Transverse colon (tissue), 4 donors: ENCODE measurements at places on chromosomes 7 and 10. TPM values are rescaled to one million over a fixed set of nuclear protein-coding genes. Genes with fewer than 3 reads are reported as not detected.

CISD1 gene
- total RNA-seq, result 32.2 TPM

TMEM213 gene
- total RNA-seq, result not detected

IQCE gene
- total RNA-seq, result 83.8 TPM

MKX gene
- not detected for total RNA-seq

MRM2 gene
- total RNA-seq, result 13.8 TPM

TSPAN13 gene
- total RNA-seq, result 12.3 TPM

STEAP1 gene
- total RNA-seq, result 36.4 TPM

CYP3A7 gene
- total RNA-seq, result not detected

PIK3CG gene
- 13.1 TPM for total RNA-seq

GRCh38 chr10:83612050-83612449 lies 527.3 kb upstream of the GHITM start:
- DNase-seq, result no peak

DNA sequence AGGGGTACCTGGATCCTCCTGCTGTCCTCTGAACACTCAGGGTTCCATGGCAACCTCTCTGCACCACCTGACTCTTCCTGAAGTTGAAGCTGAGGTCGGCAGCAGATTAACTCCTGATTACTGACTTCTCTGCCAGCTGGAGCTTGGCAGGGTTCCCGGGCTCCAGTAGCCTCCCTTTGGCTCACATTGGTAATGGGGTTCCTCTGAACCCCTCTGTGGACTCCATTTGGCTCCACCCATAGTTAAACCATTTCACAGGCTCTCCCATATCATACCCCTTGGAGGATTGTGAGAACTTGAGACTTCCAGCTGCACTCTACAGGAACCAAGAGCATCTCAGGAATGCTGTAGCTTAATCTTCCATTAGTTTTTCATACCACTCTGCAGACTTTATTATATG lies 292.5 kb downstream of the HDAC9 start:
- no peak for DNase-seq

DNA sequence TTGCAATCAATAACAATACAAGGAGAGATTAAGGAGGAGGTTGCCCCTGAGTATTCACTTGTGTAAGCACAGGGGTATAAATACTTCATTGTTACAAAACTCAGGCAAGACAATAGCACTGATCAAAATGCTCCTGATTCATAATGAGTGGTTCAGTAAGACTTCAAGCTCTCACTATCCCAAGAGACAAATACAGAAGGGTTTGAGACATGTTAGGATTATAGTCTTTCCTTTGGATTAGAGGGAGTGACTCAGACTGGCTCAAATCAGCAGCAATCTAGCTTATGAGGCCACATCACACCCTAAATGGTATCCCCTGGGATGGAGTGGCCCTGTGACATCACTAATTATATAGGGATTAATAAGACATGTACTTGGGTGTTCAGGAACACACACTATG lies 167.2 kb upstream of the HGF start:
- no peak for DNase-seq

DNA sequence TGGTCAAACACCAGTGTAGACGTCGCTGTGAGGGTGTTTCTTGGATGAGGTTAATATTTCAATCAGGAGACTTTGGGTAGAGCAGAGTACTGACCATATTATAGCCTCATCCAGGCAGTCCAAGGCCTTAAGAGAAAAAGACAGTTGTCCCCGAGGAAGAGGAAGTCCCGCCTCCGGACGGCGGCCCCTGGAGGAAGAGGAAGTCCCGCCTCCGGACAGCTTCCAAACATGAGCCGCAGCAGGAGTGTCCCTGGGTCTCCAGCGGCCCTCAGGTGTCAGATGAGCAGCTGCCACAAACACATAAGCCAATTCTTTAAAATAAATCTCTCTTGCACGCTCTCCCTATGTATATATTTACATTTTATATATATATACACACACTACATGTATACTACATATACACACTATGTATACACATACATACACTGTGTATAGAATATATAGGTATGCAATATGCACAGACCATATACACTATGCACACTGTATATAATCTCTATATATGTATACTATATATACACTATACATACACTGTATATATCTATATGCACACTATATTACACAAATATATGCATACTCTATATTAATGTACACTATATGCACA lies 37.5 kb downstream of the PWWP2B start:
- no peak for DNase-seq

DNA sequence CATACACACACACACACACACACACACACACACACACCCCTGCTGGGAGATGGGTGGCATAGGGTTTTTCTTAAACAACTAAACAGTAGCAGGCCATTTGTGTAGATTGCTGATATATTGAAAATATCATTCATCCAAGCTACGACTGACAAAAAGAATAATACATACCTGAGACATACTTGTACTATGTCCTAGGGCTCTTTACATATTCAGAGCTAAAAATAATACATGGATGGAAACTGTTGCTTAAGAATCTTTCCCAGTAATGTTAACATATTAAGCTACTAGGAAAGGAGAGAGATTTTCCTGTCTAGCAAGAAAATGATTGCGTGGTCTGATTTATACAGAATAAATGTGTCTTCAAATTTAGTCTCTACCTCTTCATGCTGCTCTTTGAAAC lies 40.2 kb upstream of the TUBB8 start:
- no peak for DNase-seq

- DNase-seq, result no peak
Observed at GRCh38 chr10:119337796-119338432, 130.5 kb downstream of the GRK5 start.

DNA sequence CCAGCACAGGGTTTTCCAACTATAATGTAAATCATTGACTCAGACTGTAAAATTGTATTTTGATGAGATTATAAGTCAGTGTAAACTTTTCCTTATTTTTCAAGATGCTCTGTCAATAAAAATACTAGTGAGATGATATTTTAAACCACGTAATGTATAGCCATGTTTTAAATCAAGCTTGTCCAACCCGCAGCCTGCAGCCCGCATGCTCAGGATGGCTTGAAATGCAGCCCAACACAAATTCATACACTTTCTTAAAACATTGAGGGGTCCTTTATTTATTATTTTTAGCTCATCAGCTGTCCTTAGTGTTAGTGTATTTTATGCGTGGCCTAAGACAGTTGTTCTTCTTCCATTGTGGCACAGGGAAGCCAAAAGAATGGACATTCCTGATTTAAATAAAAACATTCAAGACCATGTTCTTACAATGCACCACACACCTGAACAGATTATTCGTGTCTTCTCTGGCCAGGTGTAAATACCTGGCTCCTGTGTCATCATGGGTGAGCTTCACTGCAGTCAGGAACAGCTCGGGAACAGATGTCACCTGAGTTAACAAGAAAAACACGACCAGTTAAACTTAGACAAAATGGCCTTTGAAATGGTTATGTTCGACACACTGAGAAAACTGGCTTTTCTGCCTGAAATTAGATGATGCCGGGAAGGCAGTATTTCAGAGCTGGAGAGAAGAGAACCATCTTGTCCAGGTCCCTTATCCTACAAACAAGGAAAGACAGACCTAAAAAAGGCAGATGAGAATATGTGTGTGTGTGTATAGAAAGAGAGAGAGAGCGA lies 5.9 kb downstream of the PITRM1 start:
- DNase-seq, result no peak

- no peak for DNase-seq
Observed at GRCh38 chr7:152367170-152367569, 68.6 kb downstream of the KMT2C start.

- DNase-seq, result no peak
Observed at GRCh38 chr7:111229916-111230315, 139.0 kb downstream of the LRRN3 start.

GRCh38 chr7:75658369-75658768 lies 80.4 kb downstream of the HIP1 start:
- DNase-seq, result no peak

- peak; percentile 54 for DNase-seq
Observed at GRCh38 chr10:100743626-100744135, 1.7 kb upstream of the PAX2 start.

- no peak for DNase-seq
Observed at GRCh38 chr10:34446049-34446448, 369.0 kb downstream of the PARD3 start.

- DNase-seq, result no peak
Observed at GRCh38 chr7:94873239-94873638, 34.2 kb upstream of the PPP1R9A start.

DNA sequence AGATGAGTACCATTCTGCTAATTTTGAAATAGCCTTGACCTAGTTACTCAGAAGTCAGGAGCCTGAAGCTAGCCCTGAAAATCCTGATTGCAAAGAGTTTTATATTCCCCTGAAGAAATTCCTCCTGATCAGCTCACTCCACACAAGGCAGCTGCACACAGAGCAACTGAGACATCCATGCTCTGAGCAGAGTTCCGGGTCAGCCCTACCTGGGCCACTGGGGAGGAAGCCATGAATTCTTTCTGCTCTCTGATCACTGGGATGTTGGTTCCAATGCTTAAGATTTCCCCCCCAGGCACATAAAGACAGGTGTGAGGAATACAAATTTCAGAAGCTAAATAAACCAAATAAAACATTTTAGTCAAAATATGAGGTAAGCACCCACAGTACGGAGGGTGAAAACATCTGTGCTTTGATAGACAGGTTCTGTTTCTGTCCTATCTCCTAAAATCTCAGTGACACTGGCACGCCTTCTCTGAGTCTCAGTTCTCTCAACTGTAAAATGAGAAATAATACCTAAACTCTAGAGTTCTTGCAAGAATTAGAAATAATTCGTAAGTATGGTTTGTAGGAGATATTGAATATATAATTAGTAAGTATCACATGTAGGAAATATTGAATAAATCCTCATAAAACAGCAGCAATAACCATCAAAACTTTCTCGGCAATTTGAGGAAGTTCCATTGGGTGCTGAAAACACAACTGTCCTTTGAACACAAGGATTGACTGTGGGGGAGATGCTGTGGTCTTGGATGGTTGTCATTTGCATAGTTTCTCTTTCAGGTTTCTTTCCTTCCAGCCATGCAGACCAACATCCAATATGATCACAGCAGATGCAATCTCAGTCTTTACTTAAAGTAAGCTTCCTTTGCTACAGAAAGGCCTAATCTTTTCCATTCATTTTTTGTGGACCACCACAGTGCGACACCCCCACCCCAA lies 133.0 kb upstream of the TNS3 start:
- DNase-seq, result no peak
